ENCODE measurements at places on chromosomes 6 and 20. TPM values are rescaled to one million over a fixed set of nuclear protein-coding genes. Genes with fewer than 3 reads are reported as not detected.
A peak's percentile ranks its signal among the peaks of the same experiment; 100 is the strongest.

The TRAPPC3L gene
- not detected for polyA plus RNA-seq

The KCNB1 gene
- not detected for polyA plus RNA-seq

The NPEPL1 gene
- 6.8 TPM for polyA plus RNA-seq

The SLC22A3 gene
- not detected for polyA plus RNA-seq

The KHDC1L gene
- not detected for polyA plus RNA-seq

The MCHR2 gene
- polyA plus RNA-seq: not detected

GRCh38 chr6:99138445-99138844 is 190.7 kb upstream of the FBXL4 start:
- no peak overlapping the region for H3K4me3 ChIP-seq
- no peaks in the 10 kb centered on the region for H3K4me1 ChIP-seq
- H3K27ac ChIP-seq: no peak overlapping the region
- H3K36me3 ChIP-seq: no peaks in the 10 kb centered on the region

DNA sequence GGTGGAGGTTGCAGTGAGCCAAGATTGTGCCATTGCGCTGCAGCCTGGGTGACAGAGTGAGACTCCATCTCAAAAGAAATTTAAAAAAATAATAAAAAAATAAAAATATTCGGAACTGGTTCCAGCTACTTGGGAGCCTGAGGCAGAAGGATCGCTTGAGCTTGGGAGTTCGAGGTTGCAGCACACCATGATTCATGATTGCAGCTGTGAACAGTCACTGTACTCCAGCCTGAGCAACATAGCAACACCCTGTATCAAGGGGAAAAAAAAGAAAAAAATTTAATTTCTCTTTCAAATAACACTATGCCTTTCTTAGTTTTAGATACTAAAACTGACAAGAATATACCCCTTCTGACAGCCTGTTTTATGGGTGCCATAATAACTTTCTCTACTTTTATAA is 10.5 kb downstream of the KDM1B start:
- no peaks in the 10 kb centered on the region for H3K4me1 ChIP-seq
- H3K27ac ChIP-seq: no peak overlapping the region
- H3K27me3 ChIP-seq: no peaks in the 10 kb centered on the region
- no peak overlapping the region for H3K4me3 ChIP-seq
- no peak for DNase-seq

- H3K4me3 ChIP-seq: no peak overlapping the region
- H3K27ac ChIP-seq: no peak overlapping the region
- no peaks in the 10 kb centered on the region for H3K36me3 ChIP-seq
- no peaks in the 10 kb centered on the region for H3K4me1 ChIP-seq
- H3K27me3 ChIP-seq: no peaks in the 10 kb centered on the region
These were observed 8.4 kb downstream of the STXBP5 start for GRCh38 chr6:147212622-147213021.

DNA sequence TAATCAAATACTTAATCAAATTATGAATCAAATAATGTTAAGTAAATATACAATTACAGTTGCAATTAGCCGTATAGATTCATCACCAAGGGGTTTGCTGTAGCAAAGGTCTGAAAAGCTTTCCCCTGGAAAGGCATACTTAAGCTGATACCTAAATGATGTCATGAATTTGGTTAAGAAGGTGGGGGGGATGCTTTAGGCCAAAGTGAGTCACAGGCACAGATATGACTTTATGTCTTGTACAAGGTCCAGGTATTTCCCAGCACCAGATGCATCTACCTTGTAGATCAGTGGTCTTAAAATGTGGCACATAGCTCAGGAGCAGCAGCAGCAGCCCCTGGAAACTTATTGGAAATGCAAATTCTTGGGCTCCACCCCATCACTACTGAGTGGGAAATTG is 557.3 kb upstream of the CDH4 start:
- no peaks in the 10 kb centered on the region for H3K4me1 ChIP-seq
- H3K27ac ChIP-seq: no peak overlapping the region
- no peak for DNase-seq
- H3K4me3 ChIP-seq: no peak overlapping the region
- no peaks in the 10 kb centered on the region for H3K27me3 ChIP-seq

- no peak overlapping the region for H3K4me3 ChIP-seq
- no peak overlapping the region for H3K27ac ChIP-seq
- no peak for DNase-seq
- no peaks in the 10 kb centered on the region for H3K27me3 ChIP-seq
These were observed 88.1 kb downstream of the PRSS35 start for GRCh38 chr6:83600459-83600858.

GRCh38 chr20:16390991-16391390 is 182.3 kb downstream of the KIF16B start:
- no peaks in the 10 kb centered on the region for H3K36me3 ChIP-seq
- H3K4me3 ChIP-seq: no peak overlapping the region
- no peak overlapping the region for H3K27ac ChIP-seq
- no peaks in the 10 kb centered on the region for H3K27me3 ChIP-seq

DNA sequence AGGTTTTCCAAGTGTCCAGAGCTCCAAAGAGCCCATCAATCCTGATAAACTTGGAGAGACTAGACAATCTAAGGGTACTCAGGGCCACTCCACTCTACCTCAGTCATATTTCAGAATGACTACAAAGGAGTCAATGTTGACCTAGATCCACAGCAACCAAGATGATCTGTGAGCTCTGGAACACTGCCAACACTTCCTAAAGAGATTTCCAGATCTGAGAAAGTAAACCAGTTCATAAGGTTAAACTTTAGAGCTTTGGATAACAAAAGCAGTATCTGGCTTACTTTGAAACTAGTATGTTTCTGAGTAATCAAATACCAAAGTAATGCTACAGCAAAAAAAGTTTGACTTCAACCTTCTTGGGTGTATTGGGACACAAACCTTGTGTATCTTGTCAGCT is 122.7 kb downstream of the BTBD9 start:
- H3K27ac ChIP-seq: no peak overlapping the region
- H3K4me1 ChIP-seq: peaks cover 12% of the 10 kb centered on the region

DNA sequence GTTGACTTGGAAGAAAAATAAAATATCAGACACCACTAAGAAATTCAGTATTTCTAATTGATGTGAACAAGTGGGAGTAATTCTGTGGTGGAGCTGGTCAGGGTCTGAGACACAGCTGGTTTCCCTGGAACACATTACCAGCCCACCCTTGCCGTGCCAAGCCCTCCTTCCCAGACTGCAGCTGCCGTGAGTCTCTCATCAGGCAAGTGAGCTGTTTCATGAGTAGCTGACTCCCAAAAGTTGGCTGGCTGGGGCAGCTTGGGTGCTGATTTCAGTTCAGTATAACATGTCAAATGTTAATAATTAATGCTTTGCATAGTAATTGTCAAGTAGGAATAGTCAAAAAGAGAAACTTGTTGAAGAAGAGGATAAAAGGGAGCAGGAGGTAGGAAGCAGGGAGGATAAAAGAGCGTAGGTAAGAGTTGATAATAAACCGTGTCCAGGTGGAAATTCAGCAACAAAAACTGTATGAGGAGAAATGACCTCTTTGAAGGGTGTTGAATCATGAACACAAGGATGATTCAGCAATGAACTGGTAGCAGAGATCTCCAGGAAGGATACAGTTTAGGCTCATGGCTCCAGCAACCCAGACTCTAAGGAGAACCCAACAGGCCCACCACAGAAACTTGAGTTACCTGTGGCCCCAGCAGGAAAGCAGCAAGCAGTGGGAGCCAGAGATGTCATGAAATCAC is 110.9 kb upstream of the SSTR4 start:
- H3K4me1 ChIP-seq: no peaks in the 10 kb centered on the region
- no peaks in the 10 kb centered on the region for H3K27me3 ChIP-seq
- no peak for DNase-seq
- no peaks in the 10 kb centered on the region for H3K36me3 ChIP-seq
- H3K4me3 ChIP-seq: no peak overlapping the region

GRCh38 chr6:127967708-127968107 is 66.8 kb upstream of the THEMIS start:
- H3K4me3 ChIP-seq: no peak overlapping the region
- no peaks in the 10 kb centered on the region for H3K36me3 ChIP-seq
- DNase-seq: no peak
- peaks cover 46% of the 10 kb centered on the region for H3K4me1 ChIP-seq

DNA sequence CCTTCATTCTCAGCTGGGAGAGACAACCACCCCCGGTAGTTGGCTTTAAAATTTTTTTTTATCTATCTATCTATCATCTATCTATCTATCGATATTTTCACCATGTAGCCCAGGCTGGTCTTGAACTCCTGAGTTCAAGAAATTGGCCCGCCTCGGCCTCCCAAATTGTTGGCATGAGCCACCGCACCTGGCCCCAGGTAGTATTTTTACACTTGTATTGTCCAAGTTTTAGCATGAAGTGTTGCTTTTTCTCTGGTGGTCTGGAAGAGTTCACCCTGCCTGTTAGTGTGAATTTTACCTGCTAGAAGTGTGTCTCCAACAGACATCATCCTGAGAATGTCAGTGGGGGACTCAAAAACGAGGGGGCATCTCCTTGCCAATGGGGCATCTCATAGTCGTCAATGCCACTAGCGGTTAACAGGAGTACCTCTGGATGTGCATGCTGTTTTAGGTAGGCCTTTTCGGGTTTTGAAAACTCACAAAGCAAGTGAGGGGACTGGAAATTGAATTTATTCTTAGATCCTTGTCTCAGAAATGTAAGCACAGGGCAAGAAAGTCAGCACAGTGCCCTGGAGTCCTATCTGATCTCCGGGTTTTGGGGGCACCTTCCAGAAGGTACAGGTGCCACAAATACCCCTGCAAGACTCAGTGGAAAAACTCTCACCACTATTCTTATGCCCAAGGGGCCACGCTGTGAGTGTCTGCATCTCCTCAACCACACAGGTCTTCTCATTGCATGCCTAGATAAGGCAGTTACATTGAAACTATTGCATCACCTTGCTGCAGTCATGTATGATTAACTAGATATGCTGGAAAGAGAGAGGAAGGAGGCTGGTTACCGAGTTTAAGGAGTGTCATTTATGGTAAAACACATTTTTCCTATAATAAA is 37.1 kb downstream of the TNFAIP3 start:
- peaks cover 7% of the 10 kb centered on the region for H3K4me1 ChIP-seq
- no peak for DNase-seq
- H3K4me3 ChIP-seq: no peak overlapping the region
- no peaks in the 10 kb centered on the region for H3K36me3 ChIP-seq
- no peaks in the 10 kb centered on the region for H3K27me3 ChIP-seq

DNA sequence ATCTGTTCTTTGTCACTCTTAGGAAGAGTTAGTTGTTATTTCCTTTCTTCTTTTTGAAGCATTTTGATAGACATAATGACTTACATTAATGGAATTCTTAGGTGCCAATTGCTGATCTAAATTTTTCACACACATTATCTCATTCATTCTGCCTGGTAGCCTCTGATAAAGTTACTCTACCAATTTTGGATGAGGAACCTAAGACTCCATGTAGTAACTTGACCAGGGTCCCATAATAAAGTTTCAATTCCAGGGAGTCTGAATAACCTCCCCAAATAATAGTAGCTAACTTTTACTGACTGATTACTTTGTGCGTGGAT is 73.2 kb upstream of the CITED2 start:
- peak overlapping the region; percentile 63 for H3K27ac ChIP-seq
- H3K27me3 ChIP-seq: no peaks in the 10 kb centered on the region
- H3K36me3 ChIP-seq: no peaks in the 10 kb centered on the region
- no peak overlapping the region for H3K4me3 ChIP-seq

DNA sequence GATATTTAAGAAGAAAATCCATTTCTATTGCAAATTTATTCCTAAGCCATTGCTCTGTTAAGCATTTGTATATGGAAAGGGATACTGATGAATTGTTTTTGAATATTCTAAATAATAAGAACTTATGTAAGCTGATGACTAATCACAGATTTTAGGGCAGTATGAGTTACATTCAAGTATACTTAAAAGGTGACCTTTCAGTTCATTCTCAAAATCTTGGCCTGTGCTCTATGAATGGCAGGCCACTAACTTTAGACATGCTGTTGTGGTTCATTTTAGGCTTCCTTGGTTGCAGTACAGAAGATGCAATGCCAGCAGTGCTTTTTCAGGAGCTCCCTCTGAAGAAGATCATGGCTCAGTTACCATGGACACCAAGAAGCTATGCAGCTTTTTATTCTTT is 380.4 kb downstream of the CENPW start:
- no peaks in the 10 kb centered on the region for H3K36me3 ChIP-seq
- H3K4me1 ChIP-seq: no peaks in the 10 kb centered on the region
- H3K27me3 ChIP-seq: no peaks in the 10 kb centered on the region
- DNase-seq: no peak

DNA sequence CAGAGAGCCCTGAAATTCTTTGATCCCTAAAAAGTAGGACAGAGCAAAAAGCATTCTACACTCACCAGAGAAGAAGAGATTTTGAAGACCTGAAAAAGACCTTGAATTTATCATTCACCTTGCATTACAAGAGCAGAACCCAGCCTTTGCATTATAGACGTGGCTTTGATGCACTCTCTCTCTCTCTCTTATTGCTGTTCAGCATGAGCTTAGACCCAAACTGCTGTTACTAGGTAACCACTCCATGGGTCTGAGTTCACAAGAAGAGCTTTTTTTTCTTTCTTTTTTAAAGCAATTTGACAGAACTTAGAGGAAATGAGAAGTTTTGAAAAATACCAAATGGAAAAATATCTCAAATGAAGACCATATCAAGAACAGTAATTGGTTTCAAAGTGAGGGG is 44.4 kb downstream of the COL9A1 start:
- no peak overlapping the region for H3K4me3 ChIP-seq
- H3K36me3 ChIP-seq: no peaks in the 10 kb centered on the region
- H3K27ac ChIP-seq: no peak overlapping the region
- DNase-seq: no peak

DNA sequence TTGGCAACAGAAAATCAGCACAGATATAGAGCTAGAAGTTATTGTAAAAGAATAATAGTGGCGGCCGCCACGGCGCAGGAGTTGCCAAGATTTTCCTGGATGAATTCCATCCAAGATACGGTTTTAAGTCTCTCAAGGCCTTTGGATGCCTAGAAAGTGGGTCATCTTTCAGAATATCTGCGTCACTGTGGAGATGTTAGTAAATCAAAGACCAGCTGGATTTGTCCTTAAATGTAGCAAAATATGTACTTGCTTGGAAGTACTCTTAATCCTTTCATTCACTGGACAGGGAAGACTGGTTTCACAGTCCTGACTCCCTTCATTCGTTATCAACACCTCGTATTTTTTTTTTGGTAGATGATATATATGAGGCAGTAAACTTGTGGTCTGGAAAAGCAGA is 83.0 kb downstream of the SLC22A3 start:
- no peak overlapping the region for H3K27ac ChIP-seq
- H3K4me3 ChIP-seq: no peak overlapping the region
- H3K36me3 ChIP-seq: no peaks in the 10 kb centered on the region
- H3K27me3 ChIP-seq: peaks cover 5% of the 10 kb centered on the region

GRCh38 chr20:52682237-52682636 is 289.9 kb upstream of the TSHZ2 start:
- no peaks in the 10 kb centered on the region for H3K4me1 ChIP-seq
- no peak for DNase-seq
- no peak overlapping the region for H3K27ac ChIP-seq
- no peak overlapping the region for H3K4me3 ChIP-seq

DNA sequence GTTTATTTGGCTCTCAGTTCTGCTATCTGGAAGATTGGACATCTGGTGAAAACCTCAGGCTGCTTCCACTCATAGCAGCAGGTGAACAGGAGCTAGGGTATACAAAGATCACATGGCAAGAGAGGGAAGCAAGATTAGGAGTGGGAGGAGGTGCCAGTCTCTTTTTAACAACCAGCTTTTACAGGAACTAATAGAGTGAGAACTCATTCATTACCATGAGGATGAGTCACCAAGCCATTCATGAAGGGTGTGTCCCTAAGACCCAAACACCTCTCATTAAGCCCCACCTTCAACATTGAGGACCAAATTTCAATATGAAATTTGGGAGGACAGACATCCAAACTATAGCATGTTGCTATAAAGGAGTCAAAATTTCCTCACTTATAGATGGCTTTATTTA is 85.4 kb upstream of the HCRTR2 start:
- no peak for DNase-seq
- no peak overlapping the region for H3K27ac ChIP-seq
- H3K4me1 ChIP-seq: no peaks in the 10 kb centered on the region
- H3K27me3 ChIP-seq: no peaks in the 10 kb centered on the region
- no peaks in the 10 kb centered on the region for H3K36me3 ChIP-seq
- H3K4me3 ChIP-seq: no peak overlapping the region
